ENCODE measurements at places on chromosomes 12 and 14.

DNA sequence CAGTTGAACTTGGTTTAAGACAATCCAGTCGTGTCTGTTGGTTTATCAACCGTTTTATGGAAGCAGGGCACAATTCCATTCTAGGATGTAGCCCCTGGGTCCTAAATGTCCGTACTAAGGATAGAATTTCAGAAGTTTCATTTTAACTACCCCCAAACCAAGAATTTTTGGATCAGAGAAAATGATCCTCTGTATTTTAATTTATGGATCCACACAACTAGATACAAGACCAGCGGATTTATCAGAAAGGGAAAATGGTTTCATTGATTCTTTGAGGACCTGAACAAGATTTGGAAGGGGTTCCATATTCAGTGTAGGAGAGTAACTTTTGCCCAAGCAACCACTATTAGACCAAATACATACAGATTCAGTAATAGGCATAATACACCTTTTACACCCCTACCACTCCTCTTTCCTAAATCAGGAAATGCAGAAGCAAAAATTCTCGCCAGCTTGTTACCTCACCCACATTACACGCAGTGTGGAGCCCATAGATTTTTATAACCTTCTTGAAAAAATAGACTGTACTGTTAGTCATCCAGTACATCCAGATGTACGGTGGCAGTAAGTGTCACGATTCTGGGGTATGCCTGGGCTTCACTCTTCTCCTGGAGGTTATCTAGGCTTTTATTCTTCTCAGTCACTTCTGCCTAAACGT lies 1.4 kb upstream of the FBXL14 start:
- DNase-seq = no peak

DNA sequence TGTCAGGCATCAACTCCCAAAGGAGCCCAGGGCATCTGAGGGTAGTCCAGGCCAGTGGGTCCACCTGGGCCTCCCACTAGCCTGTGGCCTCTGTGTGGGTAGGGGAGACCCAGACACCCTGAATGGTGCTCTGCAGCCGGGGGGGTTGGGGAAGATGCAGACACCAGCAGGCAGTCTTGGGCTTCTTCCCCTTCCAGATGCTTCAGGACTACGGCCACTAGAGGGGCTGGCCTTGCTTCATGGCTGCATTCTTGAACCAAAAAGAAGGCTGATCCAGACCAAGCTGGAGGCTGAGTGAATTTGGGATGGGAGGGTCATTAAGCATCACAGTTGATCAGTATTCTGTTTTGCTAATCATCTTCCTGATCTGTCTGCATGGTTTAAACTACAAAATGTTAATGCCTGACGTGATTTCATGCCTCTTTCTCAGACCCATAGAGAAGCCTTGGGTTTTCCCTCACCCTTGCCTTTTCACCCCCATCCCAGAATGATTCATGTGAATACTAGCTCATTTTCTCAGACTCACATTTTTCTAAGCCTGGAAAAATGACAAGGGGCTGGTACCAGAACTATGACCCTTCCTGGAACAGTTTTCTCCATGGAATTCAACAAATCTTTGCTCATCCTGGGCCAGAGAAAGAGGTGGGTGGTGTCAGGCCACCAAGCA lies 134.2 kb downstream of the NTF3 start:
- no peak for DNase-seq

DNA sequence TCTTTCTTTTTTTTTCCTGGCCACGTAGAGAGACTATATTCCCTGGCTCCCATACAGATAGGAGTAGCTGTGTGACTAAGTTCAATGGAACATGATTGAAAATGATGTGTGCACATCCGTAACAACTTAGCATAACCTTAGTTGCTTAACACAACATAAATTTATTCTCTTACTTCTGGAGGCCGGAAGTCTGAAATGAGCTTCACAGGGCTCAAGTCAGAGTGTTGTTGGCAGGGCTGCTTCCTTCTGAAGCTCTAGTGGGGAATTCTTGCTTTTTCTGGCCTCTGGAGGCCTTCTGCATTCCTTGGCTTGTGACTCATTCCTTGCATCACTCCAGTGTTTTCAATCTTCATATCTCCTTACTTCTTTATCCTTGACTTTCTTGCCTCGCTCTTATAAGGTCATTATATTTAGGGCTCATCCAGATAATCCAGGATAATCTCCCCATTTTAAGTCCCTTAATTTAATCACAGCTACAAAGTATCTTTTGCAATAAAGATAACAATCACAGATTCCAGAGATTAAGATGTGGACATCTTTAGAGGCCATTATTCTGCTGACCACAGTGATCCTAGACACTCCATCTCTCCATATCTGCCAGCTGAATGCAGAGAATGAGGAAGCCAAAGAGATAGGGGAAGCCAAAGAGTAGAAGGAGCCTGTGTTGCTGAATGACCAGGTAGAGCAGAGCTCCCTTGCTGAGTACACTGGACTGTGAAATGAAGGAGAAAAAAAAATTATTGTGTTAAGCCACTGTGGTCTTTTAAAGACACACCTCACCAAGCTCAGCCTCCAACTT lies 21.0 kb upstream of the SNX6 start:
- DNase-seq = no peak

DNA sequence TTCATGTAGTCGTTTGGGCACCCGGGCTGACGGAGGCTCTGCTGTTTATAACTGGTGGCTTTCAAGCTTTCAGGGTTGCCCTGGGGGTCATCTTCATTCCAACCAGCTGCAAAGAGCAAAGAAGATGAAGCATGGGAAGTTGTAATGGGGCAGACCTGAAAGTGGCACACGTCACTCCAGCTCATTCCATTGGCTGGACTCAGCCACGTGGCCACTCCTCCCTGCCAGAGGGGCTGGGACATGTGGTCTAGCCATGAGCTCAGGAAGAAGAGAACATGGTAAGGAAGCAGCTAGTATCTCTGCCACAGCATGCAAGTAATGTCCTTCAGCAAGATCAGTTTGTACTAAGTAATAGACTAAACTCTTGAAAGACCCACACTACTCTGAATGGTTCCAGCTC lies 51.7 kb upstream of the FERMT2 start:
- no peak for DNase-seq

GRCh38 chr14:63938198-63939005 lies 85.6 kb downstream of the SYNE2 start:
- peak; percentile 27 for DNase-seq

GRCh38 chr14:92964124-92965109 lies 41.5 kb downstream of the CHGA start:
- no peak for DNase-seq

- no peak for DNase-seq
These were observed 94.1 kb downstream of the SLC25A47 start for GRCh38 chr14:100416921-100417860.

- no peak for DNase-seq
These were observed 6.0 kb downstream of the DMAC2L start for GRCh38 chr14:50318031-50318626.

- DNase-seq = peak; percentile 2
These were observed 107.7 kb upstream of the CAND1 start for GRCh38 chr12:67161322-67161918.

GRCh38 chr14:87643005-87643404 lies 350.0 kb downstream of the GALC start:
- no peak for DNase-seq

- no peak for DNase-seq
These were observed 33.1 kb downstream of the CD9 start for GRCh38 chr12:6233121-6233971.

- DNase-seq = no peak
These were observed 12.9 kb downstream of the NCOR2 start for GRCh38 chr12:124554429-124555029.

DNA sequence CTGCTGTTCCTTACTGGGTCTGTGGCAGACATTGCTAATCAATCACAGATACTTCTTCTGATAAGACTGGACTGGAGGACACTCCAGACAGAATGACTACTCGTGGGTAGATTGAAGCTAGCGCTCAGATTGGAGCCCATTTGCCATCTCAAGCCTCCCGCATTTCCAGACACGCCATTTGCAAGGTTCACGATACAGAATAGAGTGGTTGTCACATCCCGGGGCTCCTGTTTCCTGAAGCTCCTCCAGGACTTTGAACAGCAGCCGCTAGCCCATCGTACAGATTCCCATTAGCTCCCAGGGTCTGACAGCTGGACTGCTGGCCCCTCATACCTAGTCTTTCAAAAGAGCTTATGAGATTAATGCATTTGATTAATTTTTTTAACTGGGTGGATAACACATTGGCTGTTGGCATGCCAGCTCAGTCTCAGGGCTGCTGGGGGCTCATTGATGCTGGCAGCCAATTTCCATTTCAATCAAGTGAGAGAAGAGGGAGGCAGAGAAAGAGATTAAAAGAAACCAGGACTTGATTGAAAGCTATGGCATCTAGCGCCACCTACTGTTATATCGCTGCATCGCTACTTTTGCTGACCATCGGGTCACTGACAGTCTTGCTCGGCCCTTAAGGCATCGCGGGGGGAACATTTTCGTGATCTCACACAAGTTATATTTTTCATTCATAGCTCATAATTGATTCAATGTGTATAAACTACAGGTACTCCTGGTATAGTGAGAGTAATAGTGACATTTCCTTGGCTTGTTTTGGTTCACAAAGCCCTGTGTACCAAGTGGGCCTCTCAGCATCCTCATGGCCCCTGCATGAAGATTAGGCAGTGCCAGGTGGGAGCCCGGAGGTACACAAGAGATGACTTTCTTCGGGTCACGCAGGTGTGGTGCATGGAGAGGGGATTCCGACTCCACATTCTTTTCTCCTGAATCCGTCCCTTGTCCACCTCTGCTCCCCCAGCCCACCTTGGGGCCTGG lies 78.6 kb downstream of the CCDC60 start:
- DNase-seq = peak; percentile 6

GRCh38 chr14:66076176-66076575 lies 410.0 kb upstream of the CCDC196 start:
- no peak for DNase-seq

- DNase-seq = no peak
These were observed 36.8 kb downstream of the DEGS2 start for GRCh38 chr14:100122481-100123223.

DNA sequence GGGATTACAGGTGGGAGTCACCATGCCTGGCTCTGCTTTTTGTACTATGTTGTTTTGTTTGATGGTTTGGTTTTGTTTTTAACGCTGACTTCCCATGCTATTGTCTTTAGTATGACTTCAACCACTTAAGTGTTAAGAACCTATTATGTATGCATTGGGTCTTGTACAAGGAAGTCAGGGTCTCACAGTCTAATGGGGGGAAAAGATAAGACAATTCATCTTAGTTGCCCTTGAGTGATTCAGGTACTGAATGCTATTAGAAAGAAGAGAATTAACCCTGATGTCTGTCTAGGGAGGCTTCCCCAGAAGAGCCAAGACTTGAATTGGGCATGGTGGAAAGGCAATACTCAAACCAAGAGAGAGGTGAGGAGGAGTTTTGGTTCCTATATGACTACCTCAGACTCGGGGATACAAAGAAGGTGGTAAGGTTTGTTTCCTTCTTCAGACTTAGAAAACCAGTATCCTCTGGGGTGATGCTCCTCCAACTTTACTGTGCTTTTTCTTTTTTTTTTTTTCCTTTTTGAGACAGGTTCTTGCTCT lies 64.6 kb downstream of the SUSD6 start:
- DNase-seq = peak; percentile 54

- no peak for DNase-seq
These were observed 24.4 kb upstream of the E2F7 start for GRCh38 chr12:77089686-77090220.

GRCh38 chr12:77060883-77061240 lies 4.5 kb downstream of the E2F7 start:
- no peak for DNase-seq

GRCh38 chr14:105488781-105489541 lies 2.1 kb upstream of the TEDC1 start:
- no peak for DNase-seq

DNA sequence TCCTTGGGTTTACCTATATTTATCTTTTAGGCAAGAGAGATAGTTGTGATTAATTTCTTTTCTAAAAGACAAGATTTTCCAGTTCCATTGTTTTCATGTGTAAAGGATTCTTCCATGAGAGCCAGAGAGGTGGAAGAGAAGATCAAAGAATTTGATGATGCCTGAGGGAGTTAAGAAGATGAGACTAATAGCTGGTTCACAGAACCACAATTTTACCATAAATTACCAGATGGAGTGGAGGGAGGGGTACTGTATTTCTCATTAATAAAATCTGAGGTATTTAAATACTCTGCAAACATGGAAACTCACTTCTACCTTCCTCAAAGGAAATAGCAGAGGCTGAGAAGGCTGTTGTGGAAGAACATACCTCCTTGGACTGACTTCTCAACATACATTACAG lies 34.6 kb downstream of the ALKBH1 start:
- DNase-seq = no peak

DNA sequence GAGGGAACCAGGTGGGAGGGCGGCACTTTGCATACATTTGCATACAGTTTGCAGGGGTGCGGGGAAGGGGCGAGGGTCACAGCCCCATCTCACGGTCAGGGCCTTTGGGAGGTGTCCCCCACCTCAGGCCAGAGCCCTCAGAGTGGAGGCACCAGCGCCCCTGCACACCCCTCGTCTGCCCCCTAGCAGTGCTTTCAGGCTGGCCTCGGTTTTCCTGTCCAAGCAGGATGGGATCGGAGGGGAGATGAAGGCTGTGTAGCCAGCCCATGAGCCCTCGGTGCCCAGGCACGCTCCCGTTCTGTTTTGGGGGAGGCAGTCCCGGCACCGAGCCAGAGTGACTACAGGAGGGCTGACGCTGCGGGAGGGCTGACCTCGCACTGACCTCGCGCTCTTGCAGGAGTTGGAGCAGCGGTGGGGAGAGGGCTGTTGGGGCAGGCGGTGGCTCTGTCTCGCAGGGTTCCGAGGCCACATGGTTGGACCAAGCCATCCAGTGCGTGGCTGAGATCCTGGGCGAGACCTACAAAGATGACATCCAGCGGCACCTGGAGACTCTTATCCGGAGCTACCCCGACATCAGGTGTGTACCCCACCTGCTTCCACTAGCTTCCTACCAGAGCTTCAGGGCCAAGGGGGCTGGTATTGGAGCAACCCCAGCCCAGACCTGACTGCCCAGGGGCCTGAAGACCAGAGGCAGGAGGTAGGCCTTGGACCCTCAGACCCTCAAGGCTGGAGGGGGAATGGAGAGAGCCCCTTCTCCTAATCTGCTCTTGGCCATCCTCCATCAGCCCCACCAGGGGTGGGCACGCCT lies 13.6 kb downstream of the EXOC3L4 start:
- no peak for DNase-seq

DNA sequence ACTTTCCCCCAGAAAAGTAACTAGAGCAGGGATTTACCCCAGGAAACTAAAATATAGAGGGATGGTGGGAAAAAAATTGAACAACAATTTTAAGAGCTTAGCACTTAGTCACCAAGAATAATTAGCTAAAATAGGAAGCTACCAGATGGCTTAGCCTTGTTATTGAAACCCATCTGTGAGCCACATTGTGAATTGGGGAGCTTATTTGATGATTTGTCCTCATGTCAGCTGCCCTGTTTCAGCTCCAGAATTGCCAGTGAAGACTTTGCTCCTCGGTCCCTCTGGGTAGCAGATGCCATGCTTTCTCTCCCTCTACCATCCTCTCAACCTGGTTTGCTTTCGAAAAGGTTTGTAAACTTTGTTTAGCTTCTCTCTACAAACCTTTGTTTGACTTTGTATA lies 67.7 kb upstream of the PTHLH start:
- DNase-seq = no peak

Data from activated T-helper 1 cell treated with anti-CD3 and anti-CD28 coated beads, Interleukin-12 subunit alpha, Interleukin-12 subunit beta, Interleukin-2, Interleukin-4 antibody, amounts not matched to agents 30 ng/mL and 10 ng/mL and 1 ng/mL, durations not matched to agents 14 hours and 24 hours and 36 hours (primary cell).